ENCODE measurements at places on chromosomes 5 and 9. TPM values are rescaled to one million over a fixed set of nuclear protein-coding genes. Genes with fewer than 3 reads are reported as not detected.

PHF19 gene
- 305 TPM for total RNA-seq

PCDHGA12 gene
- 0.10 TPM for total RNA-seq

SPATA31A3 gene
- not detected for total RNA-seq

SLC25A48 gene
- not detected for total RNA-seq

GGTA1 gene
- total RNA-seq: not detected

RUSC2 gene
- total RNA-seq: 5.1 TPM

TMEM215 gene
- total RNA-seq: not detected

CDKN2B-AS1 gene
- total RNA-seq: 0.20 TPM

EXOC3 gene
- 83.8 TPM for total RNA-seq

MPDZ gene
- not detected for total RNA-seq

ZNF454 gene
- total RNA-seq: not detected

ADAMTS12 gene
- total RNA-seq: not detected

PCDHGB7 gene
- total RNA-seq: 0.08 TPM

NDUFA8 gene
- total RNA-seq: 58.2 TPM

GABBR2 gene
- total RNA-seq: not detected

NRG2 gene
- 0.06 TPM for total RNA-seq

GPX8 gene
- total RNA-seq: not detected

TNFAIP8 gene
- 110 TPM for total RNA-seq
